Non-pigmented ciliary epithelial cell (primary cell): ENCODE measurements at places on chromosomes 3 and 15.

- no peak for DNase-seq
Observed at GRCh38 chr15:43776718-43777266, at the start of gene ELL3. TSS of gene ELL3 (minus strand) at chr15:43776966. CDS start at chr15:43776901, 65 bp downstream.

GRCh38 chr3:197798863-197799262, 7.8 kb downstream of the LRCH3 start:
- DNase-seq, result no peak

DNA sequence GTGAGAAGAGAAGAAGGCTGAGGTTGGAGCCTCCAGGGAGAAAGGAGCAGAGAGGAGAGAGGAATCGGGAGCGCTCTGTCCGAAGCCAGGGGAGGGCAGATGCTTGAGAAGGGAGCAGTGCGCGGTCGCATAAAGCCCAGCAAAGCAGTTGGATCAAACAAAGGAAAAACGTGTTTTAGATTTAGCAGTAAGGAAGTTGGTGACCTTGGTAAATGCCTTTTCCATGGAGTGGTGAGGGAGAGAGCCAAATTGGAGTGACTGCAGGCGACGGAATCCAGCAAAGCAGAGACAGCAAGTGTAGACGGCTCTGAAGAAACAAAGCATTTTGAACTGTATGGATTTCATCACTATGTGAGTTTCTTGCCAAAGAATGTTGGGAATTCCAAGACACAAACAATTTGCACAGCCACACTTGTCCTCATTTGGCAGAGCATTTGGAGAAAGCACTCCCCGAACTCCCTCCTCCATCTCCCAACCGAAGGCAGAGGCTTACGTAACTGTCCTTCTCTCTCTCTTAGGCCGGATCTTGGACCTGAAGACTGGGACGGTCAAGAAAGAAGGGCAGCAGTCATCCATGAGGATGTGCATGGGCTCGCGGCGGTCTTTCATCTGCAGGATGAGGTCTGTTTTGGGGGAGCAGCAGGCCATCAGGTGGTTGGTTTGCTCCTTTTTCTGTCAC, 103.6 kb downstream of the ARNT2 start:
- no peak for DNase-seq

DNA sequence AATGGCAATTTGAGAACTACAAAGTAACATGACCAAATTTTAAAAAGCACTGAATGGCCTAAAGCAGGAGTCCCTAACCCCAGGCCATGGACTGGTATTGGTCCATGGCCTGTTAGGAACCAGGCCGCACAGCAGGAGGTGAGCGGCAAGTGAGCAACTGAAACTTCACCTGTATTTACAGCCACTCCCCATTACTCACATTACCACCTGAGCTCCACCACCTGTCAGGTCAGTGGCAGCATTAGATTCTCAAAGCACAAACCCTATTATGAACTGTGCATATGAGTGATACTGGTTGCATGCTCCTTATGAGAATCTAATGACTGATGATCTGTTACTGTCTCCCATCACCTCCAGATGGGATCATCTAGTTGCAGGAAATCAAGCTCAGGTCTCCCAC, 48.8 kb downstream of the SENP7 start:
- no peak for DNase-seq

DNA sequence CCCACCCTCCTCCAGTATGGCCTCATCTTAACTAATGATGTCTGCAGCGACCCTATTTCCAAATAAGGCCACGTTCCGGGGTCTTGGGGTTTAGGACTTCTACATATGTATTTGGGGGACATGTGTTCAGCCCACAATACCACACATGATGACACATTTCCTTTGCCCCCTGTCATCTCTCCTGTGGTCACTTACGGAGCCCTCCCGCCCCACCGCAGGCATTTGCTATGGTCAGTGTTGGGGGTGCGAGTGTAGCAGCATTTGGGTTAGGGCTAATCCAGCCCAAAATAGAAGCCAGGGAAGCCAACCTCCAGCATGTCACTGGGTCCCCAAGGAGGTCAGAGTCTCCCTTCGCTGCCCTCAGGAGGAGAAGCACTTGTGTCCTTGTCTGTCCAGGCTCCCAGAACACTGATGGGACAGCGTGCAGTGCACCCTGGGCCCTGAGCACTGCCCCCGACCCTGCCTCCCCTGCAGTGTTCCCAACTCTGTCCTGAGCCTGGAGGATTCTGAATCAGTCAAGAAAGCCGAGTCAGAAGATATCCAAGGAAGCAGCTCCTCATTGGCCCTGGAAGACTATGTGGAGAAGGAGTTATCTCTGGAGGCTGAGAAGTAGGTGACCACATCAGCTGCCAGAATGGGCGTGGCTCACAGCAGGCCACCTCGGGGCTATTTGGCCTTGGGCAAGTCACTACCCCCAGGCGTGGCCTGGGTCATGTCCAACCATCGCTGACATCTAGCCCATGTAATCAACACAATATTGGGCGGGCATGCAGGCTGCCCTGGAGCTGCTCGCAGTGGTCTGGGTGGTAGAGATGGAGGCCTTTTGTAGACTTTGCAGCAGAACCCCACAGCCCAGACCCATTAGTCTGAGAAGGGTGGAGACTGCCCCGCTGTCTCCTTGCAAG, 46.9 kb upstream of the FGD5 start:
- no peak for DNase-seq

GRCh38 chr15:68518785-68519430, 59.9 kb upstream of the CORO2B start:
- DNase-seq, result no peak

- DNase-seq, result no peak
Observed at GRCh38 chr3:187935623-187936156, 190.4 kb upstream of the BCL6 start.

DNA sequence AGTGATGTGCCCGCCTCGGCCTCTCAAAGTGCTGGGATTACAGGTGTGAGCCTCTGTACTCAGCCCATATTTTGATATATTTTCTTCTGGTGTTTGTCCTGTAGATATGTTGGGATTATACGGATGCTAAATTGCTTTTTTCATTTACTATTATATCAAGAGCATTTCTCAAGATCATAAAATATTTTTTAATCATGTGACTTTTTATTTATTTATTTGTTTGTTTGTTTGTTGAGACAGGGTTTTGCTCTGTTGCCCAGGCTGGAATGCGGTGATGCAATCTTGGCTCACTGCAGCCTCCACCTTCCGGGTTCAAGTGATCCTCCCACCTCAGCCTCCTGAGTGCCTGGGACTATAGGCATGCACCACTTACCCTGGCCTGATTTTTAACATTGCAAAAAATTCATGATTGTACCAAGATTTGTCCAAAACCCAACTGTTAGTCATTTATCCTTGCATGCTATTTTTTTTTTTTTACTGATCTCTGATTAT, 2.7 kb upstream of the PXK start:
- no peak for DNase-seq

DNA sequence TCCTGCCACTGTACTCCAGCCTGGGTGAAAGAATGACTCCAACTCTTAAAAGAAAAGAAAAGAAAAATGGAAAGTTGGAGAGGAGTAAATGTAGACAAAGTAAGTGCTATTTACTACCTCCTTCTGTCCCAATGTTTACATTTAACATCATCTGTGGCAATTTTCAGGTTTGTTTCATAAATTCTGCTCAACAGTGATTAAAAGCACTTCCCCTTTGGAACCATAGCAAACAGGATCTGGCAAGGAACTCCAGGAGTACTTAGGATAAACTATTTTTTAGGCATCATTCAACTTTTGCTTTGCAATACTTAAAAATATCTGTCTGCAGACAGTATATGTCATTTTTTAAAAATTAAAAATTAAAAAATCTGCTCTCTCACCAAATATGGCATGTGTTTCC, 5.5 kb upstream of the CX3CR1 start:
- no peak for DNase-seq
